ENCODE measurements at places on chromosomes 3 and 15. TPM values are rescaled to one million over a fixed set of nuclear protein-coding genes. Genes with fewer than 3 reads are reported as not detected.

The KIF23 gene
- 0.60 TPM for total RNA-seq

DNA sequence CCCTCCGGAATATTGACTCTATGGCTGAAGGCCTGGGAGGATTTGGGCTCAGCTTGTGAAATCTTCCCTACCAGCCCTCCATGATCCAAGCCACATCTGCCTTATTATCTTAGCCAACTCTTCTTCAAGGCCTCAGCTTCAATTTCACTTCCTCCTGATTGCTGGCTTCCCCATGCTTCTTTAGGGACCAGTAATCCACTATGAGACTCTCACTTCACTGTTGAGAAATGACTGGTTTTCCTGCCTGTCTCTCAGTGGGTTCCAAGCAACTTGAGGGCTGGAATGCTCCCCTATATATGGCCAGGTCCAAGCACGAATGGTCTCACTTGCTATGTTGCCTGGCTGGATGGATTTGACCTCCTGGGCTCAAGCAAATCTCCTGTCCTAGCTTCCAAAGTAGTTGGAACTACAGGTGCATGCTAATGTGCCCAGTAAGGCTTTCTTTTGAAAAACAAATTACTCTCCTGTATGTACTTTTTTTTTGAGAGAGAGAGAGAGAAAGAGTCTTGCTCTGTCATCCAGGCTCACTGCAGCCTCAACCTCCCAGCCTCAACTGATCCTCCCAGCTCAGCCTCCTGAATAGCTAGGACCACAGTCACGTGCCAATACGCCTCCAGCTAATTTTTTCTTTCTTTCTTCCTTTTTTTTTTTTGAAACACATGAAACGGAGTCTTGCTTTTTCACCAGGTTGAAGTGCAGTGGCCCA is 7.9 kb upstream of the PIK3CB start:
- DNase-seq, result no peak

- DNase-seq, result no peak
These were observed 2.1 kb upstream of the ALDH1A3 start for GRCh38 chr15:100877551-100877950.

DNA sequence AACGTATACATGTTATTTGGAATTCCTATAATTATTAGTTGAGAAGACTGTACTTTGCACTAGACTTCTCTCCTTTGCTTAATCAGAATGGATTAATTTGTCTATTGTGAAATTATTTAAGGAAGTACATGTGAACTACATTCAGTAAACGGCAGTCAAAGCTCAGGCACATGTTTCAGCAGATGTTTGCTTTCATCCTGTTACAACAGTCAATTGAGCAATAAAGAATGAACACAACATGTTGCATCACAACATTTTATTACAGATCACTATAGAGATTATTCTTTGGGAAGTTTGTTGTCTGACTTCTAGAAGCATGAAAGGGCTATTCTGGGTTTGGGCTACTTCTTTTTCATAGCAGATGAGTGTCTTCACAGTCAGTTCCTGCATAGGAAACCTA is 39.2 kb downstream of the RAB27A start:
- DNase-seq, result no peak

- no peak for DNase-seq
These were observed 68.9 kb upstream of the BOC start for GRCh38 chr3:113142476-113142875.
